NCI-H1092 (cell line): ENCODE measurements at places on chromosomes 7 and 10.
A peak's percentile ranks its signal among the peaks of the same experiment; 100 is the strongest.

- no peak for DNase-seq
These were observed 104.2 kb upstream of the RAB18 start for GRCh38 chr10:27399871-27400270.

DNA sequence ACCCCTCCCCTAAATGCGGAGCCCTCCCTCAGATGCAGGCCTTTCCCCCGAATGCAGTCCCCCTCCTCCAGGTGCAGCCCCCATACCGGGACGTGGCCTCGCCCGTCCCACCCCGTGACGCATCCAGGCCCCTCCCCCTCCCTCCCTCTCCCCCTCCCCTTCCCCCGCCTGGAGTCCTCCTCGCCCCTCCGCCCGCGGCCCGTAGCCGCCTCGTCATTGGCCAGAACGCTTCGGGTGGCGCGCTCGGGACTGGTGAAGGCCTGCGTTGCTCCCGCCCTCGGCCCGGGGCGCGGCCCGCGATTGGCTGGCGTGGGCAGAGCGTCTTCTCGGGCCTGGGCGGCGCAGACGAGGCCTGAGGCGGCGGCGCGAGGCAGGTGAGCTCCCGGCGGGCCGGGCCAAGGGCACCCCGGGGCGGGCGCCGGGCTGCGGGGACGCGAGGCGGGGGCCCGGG is 16.0 kb upstream of the SUN1 start:
- peak; percentile 99 for DNase-seq

DNA sequence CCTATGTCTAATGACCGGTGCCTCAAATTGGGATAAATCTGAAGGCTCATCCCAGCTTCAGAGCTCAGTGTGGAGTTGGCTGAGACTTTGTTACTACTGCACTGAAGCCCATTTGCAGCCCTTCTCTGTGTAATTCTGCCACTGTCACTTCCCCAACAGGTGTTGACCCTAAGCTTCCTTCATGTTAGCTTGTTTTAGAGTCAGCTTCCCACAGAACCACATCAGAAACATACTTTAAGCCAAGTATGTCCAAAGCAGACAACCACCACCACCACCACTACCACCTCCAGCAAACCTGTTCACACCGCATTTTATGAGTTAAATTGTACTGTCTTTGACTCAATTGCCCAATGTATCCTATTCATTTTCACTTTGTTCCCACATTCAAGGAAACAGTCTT is 25.2 kb upstream of the GNAT3 start:
- no peak for DNase-seq

GRCh38 chr7:55550010-55550663 is 22.2 kb downstream of the VOPP1 start:
- DNase-seq = peak; percentile 45

DNA sequence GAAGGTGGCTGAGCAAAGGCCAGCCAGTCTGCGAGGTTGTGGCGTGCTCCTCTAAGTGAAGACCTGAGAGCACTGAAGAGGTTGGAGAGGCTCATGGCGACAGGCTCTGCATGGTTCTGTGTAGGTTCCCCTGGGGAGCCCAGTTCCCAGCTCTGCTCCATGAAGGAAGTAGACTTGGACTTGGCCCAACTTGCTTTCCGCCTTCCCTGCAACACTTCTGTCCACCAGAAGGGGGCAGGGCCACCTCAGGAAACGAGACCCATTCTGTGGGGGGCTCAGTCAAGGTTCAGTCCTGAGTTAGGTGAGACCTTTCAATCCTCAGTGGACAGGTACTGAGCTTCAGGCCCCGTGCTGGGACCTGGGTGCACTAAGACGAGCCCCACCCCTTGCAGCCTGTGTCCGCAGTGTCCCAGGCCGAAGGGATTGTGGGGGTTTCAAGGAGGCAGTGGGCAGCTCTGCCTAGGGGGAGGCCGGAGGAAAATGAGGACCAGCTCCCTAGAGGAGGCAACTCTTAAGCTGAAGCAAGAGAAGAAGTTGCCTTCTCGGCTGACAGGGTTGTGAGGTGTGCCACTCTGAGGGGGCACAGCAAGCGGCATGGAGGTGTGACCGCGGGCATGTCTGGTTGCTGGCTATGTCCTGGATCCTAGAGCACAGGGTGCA is 15.0 kb upstream of the PCBD1 start:
- peak; percentile 10 for DNase-seq

DNA sequence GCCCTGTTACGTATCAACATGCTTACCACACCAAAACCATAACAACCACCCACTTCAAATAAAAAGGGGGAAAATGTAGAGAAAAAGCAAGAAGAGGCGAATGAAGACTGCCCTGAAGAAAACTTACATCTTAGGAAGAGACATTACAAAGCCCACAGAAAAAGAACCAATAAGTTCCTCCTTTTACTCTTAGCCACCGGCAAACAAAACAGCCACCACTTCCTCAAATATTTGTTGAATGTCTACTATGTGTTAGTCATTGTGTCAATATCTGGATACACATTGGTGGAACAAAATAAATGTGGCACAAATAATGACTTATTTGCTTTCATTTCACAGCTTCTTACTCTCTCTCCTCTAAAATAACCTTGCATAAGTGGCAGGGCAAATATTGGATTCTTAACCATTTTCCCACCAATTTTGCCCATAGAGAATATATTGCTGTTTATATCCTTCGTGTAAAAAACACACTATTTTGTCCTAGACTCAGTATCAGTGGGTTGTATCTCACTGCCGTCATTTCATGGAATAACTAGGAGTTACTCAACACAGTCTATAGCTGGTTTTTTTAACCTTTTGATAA is 106.8 kb downstream of the ANK3 start:
- DNase-seq = no peak

- no peak for DNase-seq
These were observed 61.1 kb upstream of the CALD1 start for GRCh38 chr7:134718211-134718875.

DNA sequence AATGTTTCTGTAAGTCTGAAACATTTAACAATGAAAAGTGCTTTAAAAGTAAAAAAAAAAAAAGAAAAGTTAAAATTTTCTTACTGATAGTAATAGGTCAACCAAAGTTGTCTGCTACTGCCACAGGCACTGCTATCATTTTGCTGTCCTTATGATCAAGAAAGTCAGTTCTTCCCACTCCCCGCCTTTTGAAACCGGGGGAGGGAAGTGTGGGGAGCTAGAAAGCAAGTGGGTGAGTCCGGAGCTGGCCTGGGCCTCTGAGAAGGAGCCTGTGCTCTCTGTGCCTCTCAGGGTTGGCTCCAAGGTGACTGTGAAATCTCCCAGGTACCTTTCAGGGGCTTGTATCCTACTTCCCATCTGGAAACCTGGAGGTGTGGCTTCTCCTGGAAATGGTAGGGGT is 7.3 kb downstream of the C7orf57 start:
- DNase-seq = no peak

- no peak for DNase-seq
These were observed 131.1 kb downstream of the LRRC4 start for GRCh38 chr7:127900141-127900540.

DNA sequence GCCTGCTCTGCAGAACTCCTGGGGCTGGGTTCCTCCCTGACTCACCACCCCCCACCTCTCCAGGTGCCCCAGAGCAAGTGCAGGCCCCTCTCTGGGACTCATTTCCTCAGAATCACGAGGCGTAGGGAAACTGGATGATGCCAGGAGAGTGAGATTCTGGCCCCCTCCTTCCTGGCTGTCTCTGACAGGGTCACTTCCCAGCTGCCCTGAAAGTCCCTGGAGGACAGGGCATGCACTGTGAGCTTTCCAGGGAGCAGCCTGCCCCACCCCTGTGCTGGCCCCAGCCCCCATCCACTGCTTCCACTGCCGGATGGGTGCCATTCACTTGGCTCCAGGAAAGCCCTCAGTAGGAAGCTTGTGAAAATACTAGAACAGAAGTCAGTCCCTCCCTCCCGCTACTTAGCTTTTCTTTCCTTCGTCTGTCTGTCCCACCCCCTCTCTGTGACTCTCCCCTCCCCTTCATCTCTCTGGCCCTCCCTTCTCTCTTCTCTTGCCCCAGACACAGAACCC is 10.4 kb downstream of the TACR2 start:
- no peak for DNase-seq

GRCh38 chr10:16459423-16459939 is 22.7 kb downstream of the PTER start:
- DNase-seq = no peak

DNA sequence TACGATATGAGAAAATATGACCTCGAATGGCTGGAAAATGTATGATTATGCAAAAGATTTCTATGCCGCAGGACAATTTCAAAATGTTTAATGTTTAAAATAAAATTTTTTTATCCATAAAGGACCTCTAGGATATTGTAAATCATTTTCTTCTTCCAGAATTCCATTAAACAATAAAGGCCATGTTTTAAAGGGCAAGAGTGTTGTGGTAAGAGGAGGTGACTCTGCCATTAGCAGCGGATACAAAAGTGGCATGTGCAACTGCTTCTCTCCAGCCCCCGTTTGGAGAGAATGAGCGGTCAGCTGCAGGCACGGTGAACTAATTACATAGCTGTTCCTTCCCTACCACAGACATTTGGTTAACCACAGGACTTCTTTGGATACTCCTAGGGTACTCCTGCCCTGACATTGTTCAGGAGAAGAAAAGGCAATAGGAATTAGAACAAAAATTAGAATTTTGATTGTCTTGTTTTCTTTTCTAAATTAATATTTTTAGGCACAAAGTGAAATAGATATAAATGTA is 63.8 kb downstream of the HBP1 start:
- no peak for DNase-seq

DNA sequence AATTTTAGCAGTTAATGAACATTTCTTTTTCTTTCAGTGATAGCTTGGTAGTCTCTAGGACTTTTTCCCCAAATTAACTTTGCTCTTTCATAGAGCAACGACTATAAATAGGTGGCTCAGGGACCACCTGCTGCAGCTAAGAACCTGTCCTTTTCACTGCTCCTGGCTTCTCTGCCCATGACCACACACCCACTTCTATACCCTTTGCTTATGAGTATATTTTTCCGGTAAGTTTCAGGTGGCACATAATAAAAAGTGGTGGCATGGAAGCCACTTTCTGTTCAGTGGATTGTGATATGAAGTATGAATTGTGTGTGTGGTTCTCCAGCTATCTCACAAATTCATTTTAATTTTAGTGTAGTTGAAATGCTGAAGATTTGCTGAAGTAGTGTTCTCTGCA is 1.2 kb downstream of the ING3 start:
- DNase-seq = no peak

GRCh38 chr7:138934861-138935260 is 46.3 kb downstream of the KIAA1549 start:
- DNase-seq = no peak

DNA sequence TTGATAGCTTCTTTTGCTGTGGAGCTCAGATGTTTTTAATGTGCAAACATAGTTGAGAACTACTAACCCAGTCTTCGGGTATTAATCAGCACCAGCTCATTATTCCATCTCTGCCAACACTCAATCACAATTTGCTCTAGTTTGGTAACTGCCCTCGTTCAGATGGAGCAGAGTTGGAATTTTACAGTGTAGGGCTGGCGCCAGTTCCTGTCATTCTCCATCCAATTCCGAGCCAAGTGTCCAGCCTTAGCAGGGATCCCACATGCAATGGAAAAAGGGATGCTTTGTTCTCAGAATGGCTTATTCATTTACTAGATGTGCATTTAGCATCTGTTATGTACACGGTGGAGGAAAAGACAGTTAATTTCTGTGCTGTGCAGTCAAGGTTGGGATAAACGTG is 504.5 kb upstream of the GALNT17 start:
- no peak for DNase-seq

- no peak for DNase-seq
These were observed 137.6 kb downstream of the TSPAN12 start for GRCh38 chr7:120720317-120720716.

- DNase-seq = no peak
These were observed at the start of gene GRID1 for GRCh38 chr10:86366033-86366901. Gene GRID1, minus strand, starts transcription at chr10:86366795.

DNA sequence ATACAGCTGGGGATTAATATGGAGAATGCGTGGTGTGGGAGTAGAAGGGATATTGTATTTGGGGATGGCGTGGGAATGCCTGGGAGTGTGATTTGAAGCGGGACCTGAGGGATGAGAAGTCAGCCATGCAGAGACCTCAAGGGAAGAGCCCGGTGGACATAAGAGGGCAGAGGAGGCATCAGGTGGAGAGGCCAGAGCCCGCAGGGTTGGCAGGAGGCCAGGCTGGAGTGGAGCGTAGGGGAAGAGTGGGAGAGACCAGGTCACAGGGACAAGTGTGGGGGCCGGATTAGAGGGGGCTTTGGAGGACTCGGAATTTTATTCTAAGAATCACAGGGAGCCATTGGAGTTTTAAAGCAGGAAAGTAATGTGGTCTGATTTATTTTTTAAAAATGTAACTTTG is 2.0 kb downstream of the NDUFB2 start:
- no peak for DNase-seq

DNA sequence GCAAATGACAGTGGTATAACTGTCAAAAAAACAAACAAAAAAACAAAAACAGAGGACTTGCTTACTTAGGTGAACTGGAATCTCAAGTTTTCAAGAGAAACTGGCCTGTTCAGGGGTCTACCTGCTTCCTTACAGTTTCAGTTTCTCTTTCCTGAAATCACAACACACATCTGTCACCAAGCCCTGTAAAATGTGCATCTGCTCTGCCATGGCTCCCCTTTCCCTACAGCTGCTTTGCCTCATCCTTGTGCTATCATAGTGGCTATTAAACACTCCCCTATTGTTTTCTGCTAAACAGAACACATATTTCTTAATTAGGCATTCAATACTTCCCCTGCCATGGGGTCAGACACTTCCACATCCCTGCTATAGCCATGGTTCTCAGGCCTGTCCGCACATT is 37.6 kb downstream of the CPED1 start:
- no peak for DNase-seq

DNA sequence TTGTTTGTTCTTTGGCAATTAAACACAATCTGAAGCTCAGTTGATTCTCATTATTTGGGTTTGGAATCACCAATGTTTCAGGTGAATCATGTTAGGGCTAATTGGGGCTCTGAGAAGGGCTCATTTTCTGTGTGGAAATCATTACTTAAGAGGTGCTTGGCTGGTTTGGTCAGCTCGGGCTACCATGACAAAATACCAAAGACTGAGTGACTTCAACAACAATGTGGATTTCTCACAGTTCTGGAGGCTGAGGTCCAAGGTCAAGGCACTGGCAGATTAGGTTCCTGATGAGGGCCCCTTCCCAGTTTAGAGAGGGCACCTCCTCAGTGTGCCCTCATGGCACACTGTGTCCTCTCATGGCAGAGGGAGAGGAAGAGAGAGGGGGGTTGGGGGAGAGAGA is 121.3 kb downstream of the ZNF248 start:
- no peak for DNase-seq

GRCh38 chr10:91311601-91312381 is 91.3 kb downstream of the PCGF5 start:
- DNase-seq = no peak

DNA sequence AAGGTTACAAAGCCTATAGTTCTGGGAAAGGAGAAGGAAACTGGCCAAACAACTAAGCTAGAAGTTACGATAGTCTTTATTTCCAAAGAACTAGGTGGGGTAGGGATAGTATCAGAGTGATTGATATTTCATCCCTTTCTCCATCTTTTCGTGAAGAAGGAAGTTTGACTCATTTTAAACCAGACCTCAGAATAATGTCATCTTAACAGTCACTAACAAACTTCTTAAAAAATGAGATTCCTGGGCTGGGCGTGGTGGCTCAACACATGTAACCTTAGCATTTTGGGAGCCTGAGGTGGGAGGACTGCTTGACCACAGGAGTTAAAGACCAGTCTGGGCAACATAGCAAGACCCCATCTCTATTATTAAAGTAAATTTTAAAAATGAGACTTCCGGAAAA is 69.4 kb downstream of the ARL4A start:
- no peak for DNase-seq

GRCh38 chr10:85651497-85651882 is 715.1 kb downstream of the GRID1 start:
- DNase-seq = no peak
